ENCODE measurements at places on chromosomes 12 and 14.

- DNase-seq: no peak
Measured at GRCh38 chr14:102581193-102581592, 11.3 kb upstream of the RCOR1 start.

DNA sequence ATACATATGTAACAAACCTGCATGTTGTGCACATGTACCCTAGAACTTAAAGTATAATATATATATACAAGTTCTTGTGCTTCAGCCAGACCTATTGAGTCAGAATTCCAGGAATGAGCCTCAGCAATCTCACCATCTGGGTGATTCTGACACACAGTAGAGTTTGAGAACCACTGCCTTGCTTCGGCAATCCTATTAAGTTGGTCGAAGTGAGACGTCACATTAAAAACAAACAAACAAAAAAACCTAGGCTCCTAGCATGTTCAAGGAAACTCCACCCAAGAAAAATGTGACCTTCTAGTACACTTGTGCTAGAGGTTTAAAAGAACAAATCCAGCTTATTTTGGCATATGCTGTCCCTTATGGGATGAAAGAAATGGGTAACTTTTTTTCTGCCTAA, 115.8 kb downstream of the SINHCAF start:
- DNase-seq: no peak

DNA sequence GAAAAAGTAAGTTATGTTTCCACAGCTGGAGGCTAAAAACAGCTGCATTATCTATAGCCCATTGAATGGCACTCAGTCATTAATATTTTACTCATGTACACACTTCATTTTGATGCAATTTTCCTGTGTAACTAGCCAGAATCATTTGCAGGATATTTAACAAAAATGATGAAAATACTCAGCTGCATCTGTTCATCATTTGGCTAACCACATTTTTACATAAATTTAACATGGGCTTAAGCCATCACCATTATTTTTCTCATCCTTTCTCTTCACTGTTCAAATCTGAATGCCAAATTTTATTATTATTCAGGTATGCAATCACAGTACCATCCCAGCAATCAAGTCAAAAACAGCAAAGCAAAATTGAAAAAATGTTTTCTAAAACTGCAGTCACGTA, 41.8 kb downstream of the ATXN7L3B start:
- DNase-seq: no peak

GRCh38 chr14:77324816-77325745, 4.2 kb downstream of the GSTZ1 start:
- no peak for DNase-seq

DNA sequence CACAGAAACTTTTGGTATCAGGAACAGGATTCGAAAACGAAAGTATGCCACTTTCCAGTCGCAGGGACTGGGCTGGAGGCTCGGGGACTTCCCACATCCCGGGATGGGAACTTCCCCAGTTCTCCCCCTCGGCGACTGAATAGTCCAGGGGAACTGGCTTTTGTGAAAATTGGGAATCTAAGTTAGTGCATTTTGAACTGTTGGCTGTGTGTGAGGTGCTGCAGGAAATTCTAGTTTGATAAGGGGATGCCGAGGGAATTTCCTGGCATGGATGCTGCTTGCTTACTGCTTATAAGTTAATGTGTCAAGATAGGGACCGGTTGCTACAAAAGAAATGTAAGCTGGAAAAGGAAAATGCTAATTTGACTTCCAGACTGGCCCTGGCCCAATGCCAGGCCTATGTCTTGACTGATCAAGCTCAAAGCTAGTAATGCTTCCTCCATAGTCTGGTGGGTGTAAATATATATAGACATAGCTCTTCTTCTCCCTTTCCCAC, 73.4 kb upstream of the EIF5 start:
- DNase-seq: peak; percentile 71

DNA sequence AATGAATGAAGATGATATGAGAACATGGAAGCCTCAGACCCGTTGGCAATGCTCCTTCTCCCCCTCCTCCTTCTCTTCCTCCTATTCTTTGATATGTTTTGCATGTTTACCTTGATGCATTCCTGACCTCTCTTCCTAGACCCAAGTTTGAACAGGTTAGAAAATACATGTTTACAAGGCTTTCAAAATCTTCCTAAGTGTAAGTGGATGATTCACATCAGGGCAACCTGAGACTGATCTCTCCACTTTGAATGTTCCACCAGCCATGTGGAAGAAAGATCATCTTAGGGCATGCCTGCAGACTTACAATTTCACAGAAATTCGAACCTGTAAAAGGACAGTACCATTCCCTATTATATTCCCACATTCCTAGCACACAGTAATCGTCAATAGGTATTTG, 18.0 kb upstream of the LDHB start:
- no peak for DNase-seq

DNA sequence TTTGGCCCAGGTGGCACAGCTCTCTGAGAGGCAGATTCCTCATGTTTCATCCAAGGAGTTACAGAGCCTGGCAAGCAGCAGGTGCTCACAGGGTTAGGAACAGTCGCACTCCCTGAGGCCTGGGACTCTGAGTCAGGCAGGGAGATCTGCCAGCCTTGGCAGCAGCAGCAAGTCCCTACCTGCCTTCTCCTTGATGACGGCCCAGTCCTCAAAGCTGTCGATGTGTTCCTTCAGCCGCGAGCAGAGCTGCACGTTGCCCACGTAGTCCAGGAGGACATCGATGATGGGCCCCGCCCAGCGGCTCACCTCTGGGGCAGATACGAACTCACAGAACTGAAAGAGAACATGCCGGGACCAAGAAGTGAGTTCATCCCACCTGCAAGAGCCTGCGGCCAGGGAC, 10.4 kb downstream of the FAM181A start:
- no peak for DNase-seq

DNA sequence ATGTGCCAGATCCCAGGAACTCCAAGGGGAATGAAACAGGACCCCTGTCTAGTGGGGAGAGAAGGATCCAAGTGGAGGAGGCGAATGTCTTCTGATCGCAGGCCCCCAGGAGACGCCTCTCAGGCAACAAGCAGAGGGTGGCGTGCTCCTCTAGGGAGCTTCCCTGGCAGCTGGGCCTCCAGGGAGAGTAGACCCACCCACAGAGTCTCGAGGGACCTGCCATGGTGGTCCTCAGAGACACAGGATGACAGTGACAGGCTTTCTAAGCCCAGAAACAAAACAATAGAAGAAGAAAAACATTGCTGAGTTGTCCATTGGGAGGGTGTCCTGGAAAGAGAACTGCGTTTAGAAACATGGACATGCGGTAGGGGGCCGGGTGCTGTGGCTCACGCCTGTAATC, 140.6 kb upstream of the MAP1LC3B2 start:
- no peak for DNase-seq

- DNase-seq: no peak
Measured at GRCh38 chr14:100138082-100138787, 21.2 kb downstream of the DEGS2 start.

GRCh38 chr12:89352242-89352491, 134 bp downstream of the DUSP6 start:
- DNase-seq: no peak

- no peak for DNase-seq
Measured at GRCh38 chr12:69935651-69936100, 110.6 kb downstream of the MYRFL start.

DNA sequence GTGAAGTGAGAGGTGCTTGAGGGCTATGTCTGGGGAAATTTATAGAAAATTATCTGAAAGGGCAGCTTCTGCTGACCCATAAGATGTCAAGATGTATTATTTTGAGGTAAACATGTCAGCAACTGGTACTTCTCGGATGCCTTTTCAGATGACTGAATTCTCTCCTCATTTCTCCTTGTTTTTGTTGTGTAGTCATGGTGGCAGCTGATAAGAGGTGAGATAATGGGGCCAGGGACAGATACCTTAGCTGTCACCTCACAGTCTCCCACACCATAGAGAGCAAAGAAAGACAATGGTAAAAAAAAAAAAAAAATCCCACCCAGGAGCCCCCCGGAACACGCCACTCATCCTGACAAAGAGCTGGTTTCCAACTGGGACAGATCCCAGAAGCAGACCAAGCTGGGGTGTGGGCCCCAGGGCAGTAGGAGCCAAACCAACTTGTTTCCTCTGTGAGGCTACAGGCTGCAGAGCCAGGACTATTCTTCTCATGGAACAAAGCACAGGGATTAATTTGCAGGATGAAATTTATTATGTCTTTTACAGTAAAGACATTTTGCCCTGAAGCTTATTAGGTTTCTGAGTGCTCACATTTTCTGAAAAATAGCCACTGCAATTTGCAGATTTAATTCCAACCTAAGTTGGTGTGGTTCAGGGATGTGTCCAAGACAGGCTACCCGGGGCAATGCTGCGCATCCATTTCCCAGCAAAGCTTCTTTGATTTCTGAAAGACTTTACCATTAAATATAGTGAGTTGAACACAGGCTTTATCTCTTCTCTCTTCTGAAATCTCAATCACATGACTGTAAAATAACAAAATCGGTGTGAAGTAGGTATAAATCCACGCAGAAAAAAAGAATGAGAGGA, 52.2 kb downstream of the NDUFA12 start:
- DNase-seq: no peak

DNA sequence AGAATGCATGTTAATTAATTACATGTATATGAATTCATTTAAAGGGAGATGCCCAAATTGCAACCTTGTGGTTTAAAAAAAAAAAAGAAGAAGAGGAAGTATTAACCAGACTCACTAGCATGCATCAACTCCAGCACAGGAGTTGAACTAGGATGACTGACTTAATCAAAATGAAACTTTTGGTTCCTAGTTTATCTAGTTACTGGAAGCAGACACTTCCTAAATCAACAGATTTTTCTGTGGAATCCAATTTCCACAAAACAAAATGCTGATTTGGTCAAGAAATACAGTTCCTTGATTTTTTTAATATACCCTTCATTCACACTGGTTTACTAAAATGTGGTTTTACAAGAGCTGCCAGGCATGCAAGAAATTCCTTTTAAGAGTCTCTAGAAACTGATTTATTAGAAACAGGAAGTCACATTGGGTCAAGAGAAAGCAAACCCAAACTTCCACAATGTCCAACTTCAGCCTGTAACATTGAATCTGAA, 41.6 kb downstream of the ITPR2 start:
- DNase-seq: no peak

Data from ascending aorta (tissue), 2 donors.